ENCODE measurements at places on chromosomes 4 and X.
A peak's percentile ranks its signal among the peaks of the same experiment; 100 is the strongest.

DNA sequence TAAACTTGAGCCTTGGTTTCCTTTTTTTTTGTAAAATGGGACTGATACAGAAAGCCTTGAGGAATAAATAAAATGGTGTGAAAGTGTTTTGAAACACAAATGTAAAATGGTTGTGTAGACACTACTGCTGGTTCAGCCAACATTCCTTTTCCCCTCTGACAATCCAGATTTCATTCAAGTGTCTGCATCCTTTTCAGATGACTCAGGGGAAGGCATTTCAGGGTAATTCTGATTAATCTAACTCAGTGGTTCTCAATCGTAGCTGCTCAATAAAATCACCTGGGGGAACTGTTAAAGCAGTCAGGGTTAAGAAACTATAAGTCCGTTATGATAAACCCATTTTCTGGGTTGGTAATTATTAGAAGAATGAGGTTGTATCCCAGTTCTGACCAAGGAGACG is 4.6 kb downstream of the ARHGAP10 start:
- DNase-seq, result no peak

DNA sequence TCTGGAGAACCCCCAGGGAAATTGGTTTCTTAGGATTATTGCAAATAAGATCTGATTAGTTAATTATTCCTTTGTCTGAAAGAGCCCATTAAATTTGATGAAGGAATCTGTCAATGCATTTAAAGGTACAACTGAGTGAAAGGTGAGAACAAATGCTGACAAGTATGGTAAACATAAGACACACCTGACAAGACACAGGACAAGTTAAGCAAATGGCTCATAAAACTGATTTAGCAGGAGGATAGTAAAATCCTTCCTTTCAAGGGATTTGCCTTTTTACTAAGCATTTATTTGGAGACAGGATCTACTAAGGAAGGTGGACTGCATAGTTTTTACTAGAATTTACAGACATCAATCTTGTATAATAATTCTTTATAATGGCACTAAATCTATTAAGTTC is 553.9 kb downstream of the SPRY1 start:
- no peak for DNase-seq

GRCh38 chrX:77938083-77938680 is 27.7 kb downstream of the ATP7A start:
- DNase-seq, result no peak

DNA sequence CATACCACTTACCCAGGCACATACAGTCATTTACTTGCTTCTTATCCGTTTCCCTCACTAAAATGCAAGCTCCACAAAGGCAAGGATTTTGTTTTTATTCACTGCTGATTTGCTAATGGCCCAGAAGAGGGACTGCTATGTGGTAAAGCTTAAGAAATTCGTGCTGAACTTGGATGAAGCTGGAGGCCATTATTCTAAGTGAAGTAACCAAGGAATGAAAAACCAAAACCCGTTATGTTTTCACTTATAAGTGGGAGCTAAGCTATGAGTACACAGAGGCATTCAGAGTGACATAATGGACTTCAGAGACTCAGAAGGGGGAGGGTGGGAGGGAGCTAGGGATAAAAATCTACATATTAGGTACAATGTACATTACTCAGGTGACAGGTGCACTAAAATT is 47.2 kb downstream of the RAB33B start:
- DNase-seq, result no peak

DNA sequence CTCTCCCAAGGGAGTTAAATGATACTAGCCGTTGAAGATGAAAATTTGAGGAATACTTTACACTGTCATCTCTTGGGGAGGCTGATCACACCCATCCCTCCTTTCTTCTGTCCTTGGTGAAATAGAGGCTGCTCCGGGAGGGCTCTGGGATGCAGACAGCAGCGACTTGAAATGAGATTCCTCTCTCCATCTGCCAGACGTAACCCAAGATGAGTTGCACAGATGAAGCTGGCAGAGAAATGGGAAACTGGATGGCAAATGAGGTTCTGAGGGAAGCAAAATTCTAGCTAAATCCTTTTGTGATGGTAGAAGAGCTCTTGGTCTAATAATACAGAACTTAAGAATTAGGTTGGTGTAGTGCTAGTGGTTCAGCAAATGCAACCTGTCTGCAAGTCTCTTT is 201.4 kb downstream of the AASDH start:
- DNase-seq, result no peak

DNA sequence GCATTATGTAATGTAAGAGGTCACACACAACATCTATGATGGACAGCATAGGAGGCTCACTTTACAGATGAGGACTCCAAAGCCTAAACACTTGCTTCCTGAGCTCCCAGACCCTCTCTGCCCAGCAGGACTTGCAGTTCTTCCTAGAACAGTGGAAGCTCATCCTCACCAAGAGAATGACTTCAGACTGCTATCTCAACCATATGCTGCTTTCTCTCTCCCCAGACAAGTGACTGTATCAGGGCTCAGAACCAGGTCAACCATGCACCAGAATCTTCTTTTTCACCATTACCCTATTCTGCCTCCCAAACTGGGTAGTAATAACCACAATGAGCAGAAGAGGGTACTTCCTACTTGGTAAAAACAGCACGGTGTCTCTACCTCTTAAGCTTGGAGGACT is 12.2 kb downstream of the RNF150 start:
- no peak for DNase-seq

- no peak for DNase-seq
Measured at GRCh38 chr4:97238956-97239666, 904.2 kb downstream of the STPG2 start.

DNA sequence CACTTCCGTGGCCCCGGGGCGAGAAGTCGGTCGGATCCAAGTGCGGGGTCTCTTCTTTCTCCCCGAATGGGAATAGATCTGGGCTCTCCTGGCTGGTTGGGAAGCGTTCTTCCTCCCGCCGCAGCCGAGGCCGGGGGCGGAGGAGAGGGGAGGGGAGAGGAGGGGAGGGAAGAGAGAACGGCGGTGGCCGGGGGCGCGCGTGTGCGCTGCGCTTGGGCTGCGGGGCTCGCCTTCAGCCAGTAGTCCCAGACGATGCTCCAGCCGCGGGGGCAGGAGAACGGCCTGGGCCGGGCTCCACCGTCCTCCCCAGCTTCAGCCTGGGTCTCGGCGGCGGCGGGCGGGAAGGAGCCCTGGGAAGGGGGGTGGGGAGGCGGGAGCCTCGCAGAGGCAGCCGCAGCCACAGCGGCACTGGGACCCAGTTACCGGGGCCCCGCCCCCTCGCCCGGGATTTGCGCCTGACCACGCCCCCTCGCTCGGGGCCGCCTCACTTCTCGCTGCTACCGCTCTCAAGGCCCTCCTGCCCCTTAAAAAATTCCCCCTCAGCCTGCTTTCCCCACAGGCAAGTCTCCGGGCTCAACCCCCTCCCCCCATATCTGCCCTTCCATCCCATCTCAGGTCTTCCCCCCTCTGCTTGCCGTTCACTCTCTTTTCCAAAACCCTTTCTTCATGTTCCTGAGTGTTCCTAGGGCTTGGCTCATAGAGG is at the start of gene FGD1:
FGD1 (minus strand) TSS at position 421 of the 703 bp plus-strand sequence. CDS start 802 bp downstream, outside the sequence.
- peak; percentile 16 for DNase-seq

DNA sequence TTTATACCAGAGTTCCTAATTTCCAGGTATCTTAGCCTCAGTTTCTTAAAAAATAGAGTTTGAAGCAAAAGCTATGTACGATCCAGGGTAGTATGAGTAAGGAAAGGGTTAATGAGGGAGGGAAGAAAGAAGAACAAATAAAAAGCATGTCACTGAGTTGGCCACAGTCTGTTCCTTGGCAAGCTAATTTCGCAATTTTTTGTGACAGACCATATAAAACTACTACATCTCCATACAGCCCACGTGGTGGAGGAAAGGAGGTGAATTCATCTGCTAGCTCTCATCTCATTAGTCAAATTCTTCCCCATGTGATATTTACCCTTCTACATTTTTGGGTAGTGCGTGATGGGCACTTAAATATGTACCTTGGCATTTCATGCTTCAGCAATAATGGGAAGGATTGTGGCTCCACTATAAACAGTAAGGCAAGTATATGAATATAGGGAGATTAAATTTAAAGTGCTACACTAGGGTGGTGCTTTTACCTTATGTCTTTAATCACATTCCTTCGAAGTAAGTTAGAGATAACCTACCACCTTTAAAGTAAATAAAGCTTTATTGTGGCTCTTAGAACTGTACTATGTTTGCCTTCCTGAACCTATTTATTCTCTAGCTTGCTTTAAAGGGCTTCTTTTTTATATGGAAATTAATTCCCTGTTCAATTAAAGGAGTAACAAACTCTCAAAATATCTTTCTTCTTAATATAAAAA is 102.1 kb upstream of the VAMP7 start:
- DNase-seq, result no peak

- DNase-seq, result no peak
Measured at GRCh38 chr4:185912779-185913178, 100.8 kb upstream of the SORBS2 start.

DNA sequence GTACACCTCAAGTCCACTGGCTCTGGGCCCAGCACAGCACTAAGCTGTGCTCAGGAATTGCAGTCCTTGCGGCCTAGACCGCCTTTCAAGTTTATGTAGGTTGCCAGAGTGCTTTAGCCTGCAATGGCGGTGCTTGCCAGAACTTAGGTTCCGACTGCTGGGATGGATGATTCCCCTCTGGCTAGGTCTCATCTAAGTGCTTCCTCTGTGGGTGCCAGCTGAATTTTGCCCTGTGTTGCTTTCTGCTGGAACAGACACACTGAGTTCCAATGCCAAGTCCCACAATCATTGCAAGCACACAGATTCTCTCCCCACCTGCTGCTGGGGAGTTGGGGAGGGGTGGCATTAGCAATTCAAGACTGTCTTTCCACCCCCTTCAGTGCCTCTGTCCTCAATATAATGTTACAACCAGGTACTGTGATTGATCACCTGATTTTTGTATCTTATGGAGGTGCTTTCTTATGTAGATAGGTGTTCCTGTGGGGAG is 129.5 kb downstream of the GRID2 start:
- no peak for DNase-seq

- DNase-seq, result no peak
Measured at GRCh38 chr4:141080668-141081067, 52.6 kb downstream of the RNF150 start.

GRCh38 chr4:116073051-116073450 is 959.6 kb upstream of the NDST4 start:
- no peak for DNase-seq

DNA sequence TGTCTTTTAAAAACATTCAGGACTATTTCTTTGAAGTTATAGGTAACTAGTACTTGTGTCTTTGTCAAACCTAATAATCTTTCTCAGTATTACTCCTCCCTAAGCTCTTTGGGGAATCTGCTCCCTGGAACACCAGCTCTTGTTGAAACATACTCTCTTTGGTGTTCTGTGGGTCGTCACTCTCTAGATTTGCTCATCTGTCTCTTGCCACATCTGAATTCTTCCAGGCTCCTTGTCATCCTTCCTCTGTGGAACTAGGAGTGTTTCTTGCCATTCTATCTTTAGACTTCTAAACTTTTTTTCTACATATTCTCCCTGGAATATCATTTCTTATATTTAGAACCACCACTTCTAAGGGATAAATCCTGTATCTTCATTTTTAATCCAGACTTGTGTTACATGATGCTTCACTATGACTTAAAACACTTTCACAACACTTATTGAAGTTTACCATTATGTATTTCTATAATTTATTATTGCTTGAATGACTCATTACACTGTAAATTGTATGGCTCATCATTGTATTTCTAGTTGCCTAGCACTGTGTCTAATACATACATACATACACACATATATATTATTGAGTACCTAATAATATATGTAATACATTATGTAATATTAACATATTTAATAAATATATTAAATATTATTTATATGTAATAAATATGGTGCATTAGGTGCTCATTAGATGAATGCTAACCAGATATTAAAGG is 186.1 kb downstream of the TMA16 start:
- DNase-seq, result no peak

DNA sequence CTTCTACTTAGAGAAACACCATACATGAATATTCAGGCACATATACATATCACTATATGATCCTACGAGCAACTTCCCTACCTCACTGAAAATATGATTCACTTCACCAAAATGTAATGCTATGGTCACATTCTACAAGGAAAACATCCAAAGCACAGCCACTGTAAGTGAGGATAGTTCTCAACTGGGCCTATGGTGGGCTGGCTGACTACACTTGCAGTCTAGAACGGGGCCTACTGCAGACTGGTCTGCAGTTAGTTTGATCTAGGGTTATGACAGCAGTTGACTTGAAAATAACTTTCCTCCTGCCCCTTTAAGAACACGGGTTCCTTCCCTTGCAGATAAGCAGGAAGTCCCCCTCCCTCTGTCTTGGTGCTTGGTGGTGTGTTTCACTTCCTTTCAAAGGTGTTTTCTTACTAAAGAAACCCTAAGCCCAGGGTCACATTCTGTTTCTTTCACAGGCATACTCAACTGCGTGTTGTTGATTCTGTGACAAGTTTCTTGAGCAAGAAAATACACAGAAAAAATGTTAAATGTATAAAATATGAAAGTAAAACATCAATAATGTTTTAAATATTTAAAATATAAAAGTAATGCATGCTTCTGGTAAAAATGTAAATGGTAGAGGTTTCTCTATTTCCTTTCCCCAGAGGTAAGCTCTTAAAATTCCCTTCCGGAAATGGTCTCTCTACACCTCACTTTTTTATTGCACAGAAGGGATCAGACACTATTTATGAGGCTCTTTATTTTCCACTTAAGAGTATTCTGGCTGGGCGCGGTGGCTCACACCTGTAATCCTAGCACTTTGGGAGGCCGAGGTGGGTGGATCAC is 18.0 kb upstream of the TMSB4X start:
- peak; percentile 81 for DNase-seq

GRCh38 chr4:137711502-137711901 is 179.2 kb upstream of the PCDH18 start:
- DNase-seq, result no peak

DNA sequence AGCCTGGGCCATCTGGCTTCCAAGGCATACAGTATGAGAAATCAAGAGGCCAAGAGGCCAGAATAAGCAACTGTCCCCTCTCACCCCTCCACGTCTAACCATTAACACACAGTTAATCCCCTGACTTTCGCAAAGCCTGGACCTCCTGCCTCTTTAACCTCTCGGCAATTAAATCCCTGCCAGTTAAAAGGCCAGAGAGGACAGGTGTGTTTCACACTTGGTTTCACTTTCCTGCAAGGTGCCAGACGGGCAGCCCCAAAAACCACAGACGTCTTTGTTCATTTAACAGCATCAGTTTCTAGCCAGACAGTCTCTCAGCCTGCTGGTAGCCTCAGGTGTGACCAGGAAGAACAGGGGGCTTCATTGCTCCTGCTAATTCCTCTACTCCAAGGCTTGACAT is 91.1 kb upstream of the KIT start:
- DNase-seq, result no peak
